ENCODE measurements at places on chromosomes 5 and 9.

DNA sequence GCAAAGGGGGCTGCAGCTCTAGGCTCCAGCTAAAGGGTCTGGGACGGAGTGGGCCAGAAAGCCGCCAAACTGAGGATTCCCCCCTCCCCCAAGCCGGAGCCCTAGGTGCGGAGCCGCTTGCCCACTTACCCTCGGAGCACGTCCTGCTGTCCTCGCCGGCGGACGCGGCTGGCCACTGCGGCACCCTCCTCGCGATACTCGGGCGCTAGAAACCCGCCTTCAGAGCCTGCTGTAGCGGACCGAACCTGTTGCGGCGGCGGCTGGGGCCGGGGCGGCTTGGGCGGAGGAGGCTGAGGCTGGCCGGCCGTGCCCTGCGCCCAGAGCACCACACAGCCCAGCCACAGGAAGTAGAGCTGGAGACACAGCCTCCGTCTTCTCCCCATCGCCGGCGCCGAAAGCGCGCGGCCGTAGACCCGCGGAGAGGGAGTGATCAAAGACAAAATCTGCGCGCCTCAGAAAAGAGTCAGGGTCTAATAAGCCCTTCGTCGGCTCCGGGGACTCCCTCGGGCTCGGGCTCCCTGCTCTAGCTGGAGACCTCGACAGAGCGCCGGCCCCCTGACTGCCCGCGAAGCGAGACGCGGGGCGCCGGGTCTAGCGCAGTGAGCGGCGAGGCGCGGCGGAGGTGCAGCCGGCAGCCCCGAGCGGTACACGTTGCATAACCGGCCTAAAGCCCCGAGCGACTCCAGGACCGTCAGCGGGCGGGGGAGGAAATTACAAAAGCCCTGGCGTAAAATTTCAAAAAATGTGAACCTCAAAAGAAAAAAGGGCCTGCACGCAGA, 635 bp downstream of the FBN2 start:
- no peak for DNase-seq

DNA sequence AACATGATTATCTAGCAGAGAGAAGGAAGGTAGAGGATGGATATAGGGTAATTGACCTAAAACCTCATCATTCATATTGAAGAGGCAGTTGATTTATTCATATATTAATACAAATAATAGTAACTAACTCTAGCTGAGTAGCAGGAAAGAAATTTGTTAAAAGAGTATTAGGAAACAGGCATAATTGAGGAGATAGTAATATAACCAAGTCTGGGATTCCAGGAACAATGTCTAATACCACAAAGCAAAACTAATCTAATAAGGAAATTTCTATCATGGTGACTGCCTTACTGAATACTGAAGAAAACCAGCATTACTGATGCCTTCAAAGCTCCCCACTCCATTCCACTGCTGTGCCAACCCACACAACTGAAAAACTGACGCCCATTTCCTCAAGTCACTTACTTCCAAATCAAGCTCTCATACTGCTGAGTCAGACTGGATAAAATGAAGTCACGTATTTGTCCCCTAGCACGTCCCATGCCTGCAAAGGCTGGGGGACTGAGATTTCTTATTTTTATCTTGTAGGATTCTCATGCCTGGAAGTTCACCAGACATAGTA, 153.9 kb downstream of the SMC2 start:
- DNase-seq: no peak

DNA sequence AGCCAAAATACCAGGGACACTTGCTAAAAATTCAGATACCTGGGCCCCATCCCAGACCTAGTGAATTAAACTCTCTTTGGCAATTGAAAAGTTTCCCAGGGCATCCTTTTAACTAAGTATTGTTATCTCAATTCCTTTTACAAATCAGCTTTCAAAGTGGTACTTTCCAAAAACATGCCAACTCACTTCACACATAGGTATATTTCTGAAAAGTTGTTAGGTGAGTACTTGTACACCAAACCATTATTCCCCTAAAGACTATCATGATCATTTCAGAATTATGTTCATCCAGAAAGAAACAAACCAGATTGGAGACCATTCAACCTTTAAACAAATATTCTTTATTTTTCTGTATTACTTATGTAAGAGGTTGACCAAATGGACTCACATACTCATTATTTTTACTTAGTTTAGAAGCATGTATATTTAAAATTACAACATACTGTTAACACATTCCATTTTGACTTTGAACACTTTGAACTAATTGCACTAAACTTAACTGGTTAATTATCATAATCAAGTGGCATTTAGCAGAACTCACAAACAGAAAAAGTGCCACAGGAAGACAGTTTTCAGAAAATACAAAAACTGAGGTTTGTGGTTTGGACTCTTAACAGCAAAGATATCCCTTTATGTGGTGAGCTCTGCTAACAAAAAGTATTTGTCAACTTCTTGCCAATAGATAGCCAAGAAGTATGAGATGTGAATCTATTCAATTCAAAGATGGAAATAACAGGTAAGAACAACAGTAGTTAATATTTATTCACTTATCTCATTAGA, 40.7 kb downstream of the KIAA0825 start:
- no peak for DNase-seq

DNA sequence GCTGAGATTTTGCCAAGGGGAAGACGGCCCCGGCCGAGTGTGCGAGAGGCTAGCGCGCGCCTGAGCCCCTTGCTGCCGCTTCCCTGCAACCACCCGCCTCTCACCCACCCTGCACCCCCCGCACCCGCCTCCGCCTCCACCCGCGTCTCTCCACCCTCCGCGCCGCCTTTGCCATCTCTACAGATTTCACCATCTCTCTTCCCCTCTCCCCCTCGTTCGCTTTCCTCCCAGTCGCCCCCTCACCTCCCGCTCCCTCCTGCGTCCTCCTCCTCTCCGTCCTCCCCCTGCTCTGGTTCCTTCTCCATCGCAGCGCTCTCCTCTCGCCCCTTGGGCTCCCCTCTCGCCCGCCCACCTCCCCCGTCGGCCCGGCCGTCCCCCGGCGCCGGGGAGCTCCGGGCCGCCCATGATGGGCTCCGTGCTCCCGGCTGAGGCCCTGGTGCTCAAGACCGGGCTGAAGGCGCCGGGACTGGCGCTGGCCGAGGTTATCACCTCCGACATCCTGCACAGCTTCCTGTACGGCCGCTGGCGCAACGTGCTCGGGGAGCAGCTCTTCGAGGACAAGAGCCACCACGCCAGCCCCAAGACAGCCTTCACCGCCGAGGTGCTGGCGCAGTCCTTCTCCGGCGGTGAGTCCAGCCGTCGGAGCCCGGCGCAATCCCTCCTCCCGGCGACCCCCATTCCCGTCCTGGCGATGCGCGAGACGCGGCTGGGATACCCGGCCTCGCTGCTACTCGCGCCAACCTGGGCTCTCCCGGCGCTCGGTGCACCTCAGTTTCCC, at the start of gene PRDM12:
Gene PRDM12 (plus strand): TSS at position 344 of the 778 bp plus-strand sequence. CDS start 60 bp downstream, at position 404.
- no peak for DNase-seq

- no peak for DNase-seq
Observed at GRCh38 chr9:117747386-117747970, 43.3 kb downstream of the TLR4 start.

GRCh38 chr5:2375757-2376250, 375.7 kb downstream of the IRX2 start:
- DNase-seq: no peak

DNA sequence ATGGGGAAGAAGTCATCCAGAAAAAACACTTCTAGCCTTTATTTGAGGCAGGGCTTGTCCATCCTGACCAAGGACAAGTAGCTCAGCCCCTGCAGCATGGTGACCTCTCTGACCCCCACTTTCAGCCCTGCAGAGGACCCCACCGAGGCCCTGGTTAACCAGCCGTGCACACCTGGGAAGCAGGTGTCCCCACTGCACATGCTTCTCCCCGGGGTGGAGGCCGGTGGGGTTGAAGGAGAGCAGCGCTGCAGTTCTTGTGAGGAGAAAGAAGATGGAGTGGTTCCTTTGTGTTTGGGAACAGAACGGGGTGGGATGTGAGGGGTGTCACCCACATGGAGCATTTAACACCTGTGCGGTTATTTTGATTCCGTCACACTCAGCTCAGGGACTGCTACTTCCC, 21.1 kb upstream of the ZBTB34 start:
- DNase-seq: no peak

GRCh38 chr5:93579692-93580062, 1.3 kb downstream of the NR2F1-AS1 start:
- no peak for DNase-seq

DNA sequence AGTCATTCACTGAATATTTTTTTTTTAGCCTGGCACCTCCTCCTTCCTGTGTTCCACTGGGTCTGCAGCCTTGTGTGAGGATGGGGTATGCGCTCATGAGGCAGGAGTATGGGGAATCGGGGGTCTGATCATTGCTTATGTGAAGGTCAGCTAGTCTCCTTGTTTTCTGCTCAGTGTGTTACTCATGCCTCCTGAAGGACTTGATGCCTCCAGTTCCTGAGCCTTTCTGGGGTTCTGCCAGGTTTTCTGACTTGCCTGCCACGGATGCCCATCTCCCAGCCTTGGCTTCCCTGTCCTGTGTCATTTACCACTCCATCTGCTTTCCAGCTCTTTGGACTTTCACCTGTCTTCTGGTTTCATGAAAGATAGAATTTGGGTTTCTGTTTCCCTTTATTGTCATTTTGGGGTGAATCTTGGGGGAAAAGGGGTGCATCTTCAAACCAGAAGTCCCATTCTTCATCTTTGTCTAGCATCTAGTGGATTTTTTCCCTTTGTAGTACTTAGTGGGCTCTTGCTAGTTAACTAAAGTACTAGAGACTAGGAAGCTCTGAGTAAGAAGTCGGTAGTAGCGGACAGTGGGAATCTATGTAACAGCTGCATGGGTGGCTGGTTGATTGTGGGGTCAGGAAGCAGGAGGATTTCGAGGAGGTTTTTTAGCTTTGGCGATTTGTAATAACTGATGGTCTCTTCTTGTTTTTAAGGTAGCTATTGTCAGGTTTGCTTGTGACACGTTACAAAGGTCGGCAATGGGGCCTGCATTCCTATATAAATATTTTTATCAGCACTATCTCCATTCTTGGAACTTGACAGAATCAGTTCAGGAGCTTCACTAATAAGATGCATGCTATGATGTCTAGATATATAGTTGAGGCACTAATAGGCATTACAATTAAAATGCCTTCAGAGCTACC, 8.2 kb downstream of the OTULIN start:
- DNase-seq: no peak

Measured in activated T-helper 2 cell treated with anti-CD3 and anti-CD28 coated beads, Interferon-gamma antibody, Interleukin-2, Interleukin-4, amounts not matched to agents 10 μg/mL and 5 μg/mL and 100 μg/mL, durations not matched to agents 14 hours and 24 hours and 36 hours (primary cell).